Left colon (tissue), 2 donors: ENCODE measurements at places on chromosomes 16 and 17. TPM values are rescaled to one million over a fixed set of nuclear protein-coding genes. Genes with fewer than 3 reads are reported as not detected.

FN3K gene
- total RNA-seq, result 63.1 TPM

GRCh38 chr17:62751060-62751691, 56.9 kb downstream of the MARCHF10 start:
- no peak for DNase-seq

SLX1A gene
- 86.9 TPM for total RNA-seq

- no peak for DNase-seq
Observed at GRCh38 chr17:41972571-41973407, 6.2 kb downstream of the CNP start.

DNA sequence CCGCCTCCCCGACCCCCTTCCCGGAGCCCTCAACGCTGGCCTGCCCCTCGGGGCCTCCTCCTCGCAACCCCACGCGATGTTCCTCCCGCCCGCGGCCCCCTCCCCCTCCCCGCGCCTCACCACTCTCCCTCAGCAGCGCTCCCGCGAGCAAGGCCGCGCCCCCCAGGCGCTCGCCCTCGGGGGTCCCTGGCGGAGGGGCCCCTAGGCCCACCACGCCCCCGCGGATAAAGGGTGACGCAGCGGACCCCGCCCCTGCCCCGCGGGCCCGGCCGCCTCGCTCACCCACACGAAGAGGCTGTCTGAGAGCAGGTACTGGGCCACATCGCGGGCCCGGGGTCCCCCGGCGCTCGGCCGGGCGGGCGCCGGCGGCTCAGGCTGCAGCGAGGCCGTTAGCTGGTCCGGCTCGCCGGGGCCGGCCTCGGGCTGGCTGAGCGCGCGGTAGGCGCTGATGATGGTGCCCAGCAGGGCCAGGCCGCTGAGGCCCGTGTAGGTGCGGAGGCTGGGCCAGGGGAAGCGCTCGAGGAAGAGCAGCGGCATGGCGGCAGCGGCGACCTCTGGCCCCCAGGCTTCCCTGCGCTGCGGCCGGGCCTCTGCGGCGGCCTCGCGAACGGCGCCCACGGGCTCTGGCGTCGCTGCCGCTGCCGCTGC, 430 bp downstream of the AMFR start:
- peak; percentile 48 for DNase-seq

- DNase-seq, result no peak
Observed at GRCh38 chr16:66524601-66525164, 25.2 kb downstream of the TK2 start.

CTRB2 gene
- not detected for total RNA-seq

- DNase-seq, result no peak
Observed at GRCh38 chr16:27269300-27270150, 953 bp upstream of the NSMCE1 start.

- no peak for DNase-seq
Observed at GRCh38 chr17:22694362-22695227, 1002.3 kb downstream of the KCNJ18 start.

DNA sequence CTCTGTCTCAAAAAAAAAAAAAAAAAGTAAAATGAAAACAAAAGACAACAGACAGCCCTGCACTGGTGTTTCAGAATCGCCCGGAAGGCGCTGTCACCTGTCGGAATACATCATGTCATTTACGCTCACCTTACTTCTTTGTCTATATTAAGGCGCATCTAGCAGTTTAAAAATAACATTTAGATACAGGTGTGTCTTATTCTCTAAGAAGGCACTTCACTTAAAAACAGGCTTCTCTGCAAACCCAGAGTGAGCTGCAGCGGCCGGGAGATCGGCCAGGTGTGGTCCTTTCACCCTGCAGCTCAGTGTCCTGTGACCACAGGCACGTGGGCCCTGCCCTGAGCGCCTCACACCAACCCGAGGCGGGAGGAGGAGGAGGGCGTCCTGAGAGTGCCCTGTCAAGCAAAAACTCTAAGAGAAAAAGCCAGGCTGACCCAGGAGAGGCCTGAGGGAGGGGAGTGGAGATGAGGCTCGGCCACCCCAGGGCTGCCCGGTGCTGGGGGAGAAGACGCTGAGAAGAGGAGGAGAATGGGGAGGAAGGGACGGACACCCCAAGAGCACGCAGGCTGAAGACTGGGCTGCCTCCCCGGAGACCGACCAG, 3.3 kb upstream of the LMF1 start:
- DNase-seq, result no peak

- DNase-seq, result no peak
Observed at GRCh38 chr17:76378548-76379274, 5.7 kb upstream of the SPHK1 start.

GRCh38 chr16:86714166-86714565, 135.8 kb downstream of the FOXL1 start:
- no peak for DNase-seq

DNA sequence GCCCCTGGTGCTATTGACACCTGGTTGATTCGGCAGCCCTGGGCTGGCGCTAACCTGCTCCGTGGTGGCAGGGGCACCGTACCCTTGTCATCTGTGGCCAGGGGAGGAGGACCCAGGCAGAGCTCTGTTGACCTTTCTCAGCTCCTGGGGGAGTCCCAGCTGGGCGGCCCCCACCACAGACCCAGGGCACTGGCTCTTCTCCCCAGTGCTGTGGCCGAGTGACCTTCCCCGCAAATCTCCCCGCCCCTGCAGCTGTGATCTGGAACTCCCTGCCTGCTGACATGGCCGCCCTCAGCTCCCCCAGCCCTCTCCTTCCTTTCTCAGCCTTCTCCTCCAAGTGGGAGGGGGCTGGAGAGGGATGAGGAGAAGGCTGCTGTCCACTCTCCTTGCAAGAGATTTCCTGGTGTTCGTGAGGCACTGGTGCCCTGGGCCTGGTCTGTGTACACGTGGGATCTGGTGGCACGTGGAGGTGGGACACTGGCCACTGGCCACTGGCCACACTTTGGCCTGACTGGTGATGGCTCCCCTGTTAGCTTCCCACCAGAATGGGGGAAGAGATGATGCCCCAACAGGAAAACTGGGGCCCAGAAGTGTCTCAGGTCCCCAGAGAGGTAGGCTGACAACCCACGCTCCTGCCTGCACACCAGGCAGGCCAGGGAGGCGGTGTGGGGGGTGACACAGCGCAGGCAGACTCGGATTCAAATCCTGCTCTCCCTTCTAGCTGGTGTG, 8.2 kb downstream of the FMNL1 start:
- DNase-seq, result no peak

DNA sequence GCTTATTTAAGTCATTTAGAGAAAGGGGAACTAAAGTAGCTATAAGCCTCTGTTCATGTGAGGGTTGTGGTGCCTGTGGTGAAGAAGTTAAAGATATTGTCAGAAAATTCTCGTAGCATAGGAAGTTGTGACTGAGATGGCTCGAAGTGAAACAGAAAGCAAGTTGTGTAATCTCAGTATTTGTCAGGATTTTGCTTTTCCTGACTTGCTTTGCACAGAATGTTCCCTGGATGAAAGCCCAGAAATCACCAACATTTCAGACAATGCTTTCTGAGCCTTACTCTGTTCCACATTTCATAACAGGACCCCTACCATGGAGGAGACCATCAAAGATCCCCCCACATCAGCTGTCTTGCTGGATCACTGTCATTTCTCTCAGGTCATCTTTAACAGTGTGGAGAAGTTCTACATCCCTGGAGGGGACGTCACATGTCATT, 10.6 kb downstream of the CALCOCO2 start:
- DNase-seq, result no peak

HOXB3 gene
- total RNA-seq, result 35.8 TPM

DNA sequence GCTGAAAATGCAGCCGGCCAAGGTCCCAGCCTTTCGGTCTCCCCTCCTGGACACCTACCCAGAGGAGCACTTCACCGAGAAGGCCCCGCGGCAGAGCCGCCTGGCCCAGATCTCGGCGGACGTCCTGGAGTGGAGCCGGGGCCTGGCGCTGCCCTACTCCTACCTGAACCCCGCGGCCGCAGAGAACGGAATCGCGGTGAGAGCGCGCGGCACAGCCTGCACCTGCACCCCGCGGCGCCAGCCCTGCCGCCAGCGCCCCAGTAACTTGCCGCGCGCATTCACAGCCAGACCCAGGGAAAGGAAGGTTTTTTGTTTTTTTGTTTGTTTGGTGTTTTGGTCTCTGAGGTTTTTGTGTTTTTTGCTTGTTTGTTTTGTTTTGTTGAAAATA, 15.2 kb downstream of the ALOX12B start:
- no peak for DNase-seq

SLC12A3 gene
- total RNA-seq, result 0.11 TPM

- no peak for DNase-seq
Observed at GRCh38 chr17:3594051-3594800, 15.0 kb downstream of the TRPV1 start.

- no peak for DNase-seq
Observed at GRCh38 chr16:27066668-27067537, at the start of gene C16orf82. C16orf82 (plus strand) TSS chr16:27066927.

- no peak for DNase-seq
Observed at GRCh38 chr16:56993204-56993603, 3.8 kb downstream of the NLRC5 start.

CDH15 gene
- total RNA-seq, result not detected

CIBAR2 gene
- total RNA-seq, result not detected

GRCh38 chr17:38897671-38898290, 27.6 kb upstream of the LASP1NB start:
- DNase-seq, result no peak

GRCh38 chr17:80717720-80718083, 173.1 kb downstream of the RPTOR start:
- no peak for DNase-seq

ADORA2B gene
- 31.4 TPM for total RNA-seq

- DNase-seq, result no peak
Observed at GRCh38 chr16:59400830-59401229, 666.7 kb upstream of the GOT2 start.

DNA sequence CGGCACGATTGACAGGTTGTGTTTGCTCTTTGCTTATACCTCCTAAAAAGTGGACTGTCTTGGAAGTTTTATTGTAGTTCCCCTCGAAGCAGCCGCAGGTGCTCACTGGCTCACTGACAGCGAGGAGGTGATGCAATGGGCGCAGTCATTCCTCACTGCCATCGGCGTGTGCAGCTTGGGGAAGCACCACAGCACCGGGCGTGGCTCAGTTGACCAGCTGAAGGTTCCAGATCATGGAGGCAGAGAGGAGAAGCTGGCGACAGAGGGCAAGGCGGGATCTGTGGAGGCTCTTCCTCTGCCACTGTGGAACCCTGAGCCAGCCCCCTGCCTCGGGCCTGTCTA, 72.1 kb upstream of the TNRC6C start:
- DNase-seq, result no peak

AKAP1 gene
- 145 TPM for total RNA-seq

TMEM107 gene
- total RNA-seq, result 11.3 TPM

GRCh38 chr16:4142268-4142667, 26.0 kb upstream of the ADCY9 start:
- DNase-seq, result no peak

- DNase-seq, result no peak
Observed at GRCh38 chr17:60901806-60902205, 224.2 kb downstream of the BCAS3 start.

- DNase-seq, result no peak
Observed at GRCh38 chr16:58828901-58829545, 94.9 kb upstream of the GOT2 start.

- no peak for DNase-seq
Observed at GRCh38 chr16:987906-988305, 6.3 kb downstream of the SOX8 start.

DNA sequence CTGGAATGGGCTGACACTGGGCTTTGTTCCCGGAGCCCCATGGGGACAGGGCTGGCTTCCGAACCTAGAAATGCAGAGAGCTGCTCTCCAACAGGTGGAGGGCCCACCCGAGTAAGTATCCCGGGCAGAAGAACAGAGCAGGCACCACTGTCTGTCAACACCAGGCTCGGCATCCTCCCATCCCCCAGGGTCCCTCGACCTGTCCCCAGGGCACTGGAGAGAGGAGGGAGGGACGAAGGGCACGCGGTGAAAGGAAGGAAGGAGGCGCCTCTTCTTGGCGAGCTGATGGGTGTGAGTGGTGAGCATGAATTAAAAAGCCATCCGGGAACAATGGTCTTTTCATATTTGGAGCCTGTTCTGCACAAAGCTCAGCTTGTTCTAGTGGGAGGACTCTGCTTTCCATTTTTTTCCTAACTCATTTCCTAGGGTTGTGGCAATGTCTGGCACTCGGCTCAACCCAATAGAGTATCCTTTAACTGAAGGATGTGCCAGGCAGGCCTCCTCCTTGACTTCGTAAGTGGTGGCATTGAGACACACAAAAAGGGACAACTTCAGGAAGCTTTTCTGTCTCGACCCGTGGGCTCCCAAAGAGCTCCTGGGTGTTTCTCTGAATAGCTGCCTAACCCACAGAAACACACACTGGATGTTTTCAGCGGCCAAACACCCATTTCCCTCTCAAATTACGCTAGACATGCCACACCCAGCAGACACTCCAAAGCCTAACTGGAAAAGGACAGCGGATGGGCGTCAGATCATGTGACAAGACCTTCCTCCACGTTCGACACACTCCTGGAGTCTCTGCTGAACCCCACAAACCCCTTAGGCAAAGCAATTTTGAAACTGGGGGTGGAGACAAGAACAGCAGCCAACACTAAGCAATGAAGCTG, 47.7 kb downstream of the ZFHX3 start:
- no peak for DNase-seq

MGAT5B gene
- total RNA-seq, result 0.36 TPM

DNA sequence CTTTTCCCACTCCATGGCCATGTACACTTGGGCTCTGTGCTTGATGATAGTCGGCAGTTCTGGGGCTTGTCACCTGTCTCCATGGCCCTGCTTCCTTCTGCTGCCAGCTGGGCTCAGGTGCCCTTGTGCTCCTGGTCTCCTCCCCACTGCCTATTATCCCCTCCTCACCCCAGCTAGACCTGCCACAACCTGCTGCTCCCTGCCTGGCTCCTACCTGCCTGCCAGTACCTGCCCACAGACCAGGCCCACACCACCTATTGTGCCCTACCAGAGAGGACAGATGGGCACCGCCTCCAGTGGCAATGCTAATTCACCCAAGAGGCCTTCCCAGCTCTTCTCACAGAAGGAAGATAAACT, 538 bp upstream of the RAPGEFL1 start:
- DNase-seq, result peak; percentile 74

GRCh38 chr17:55402374-55402773, 19.3 kb downstream of the MMD start:
- DNase-seq, result no peak

GRCh38 chr17:45172541-45173286, 11.0 kb downstream of the HEXIM2 start:
- peak; percentile 81 for DNase-seq

GRCh38 chr16:497258-497657, 30.3 kb upstream of the CAPN15 start:
- no peak for DNase-seq

- no peak for DNase-seq
Observed at GRCh38 chr16:87552772-87553573, 49.3 kb upstream of the JPH3 start.

DNA sequence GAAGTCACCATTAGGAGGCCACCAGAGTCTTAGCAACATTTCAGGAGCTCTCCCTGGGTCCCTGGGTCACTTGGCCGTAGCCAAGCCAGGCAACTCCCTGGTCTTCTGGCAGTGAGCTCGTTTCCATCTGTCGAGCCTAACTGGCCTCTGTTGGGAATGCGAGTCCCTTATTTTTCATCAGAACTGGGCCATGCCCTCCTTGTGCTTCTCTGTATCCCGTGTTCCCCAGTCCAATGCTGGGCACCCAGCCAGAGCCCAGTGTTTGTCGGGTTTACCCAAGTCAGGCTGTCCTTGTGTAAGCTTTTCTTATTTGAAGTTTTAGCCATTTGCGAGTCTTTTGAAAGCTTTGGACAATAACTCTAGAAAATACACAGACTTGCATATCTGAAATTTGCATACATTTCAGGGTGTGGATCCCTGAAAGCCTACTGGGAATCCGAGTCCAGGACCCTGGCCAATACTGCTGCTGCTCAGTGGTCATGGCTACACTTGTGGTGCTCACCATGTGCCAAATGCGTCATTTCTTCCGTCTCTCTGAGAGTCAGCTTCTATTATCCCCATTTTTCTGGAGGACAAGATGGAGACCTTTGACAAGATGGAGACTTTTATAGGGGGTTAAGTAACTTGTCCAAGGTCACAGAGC, 81.6 kb upstream of the LGALS9 start:
- DNase-seq, result no peak
